ENCODE measurements at places on chromosomes 5 and 9.

- DNase-seq = no peak
Observed at GRCh38 chr5:150783422-150783928, 4.9 kb downstream of the SMIM3 start.

DNA sequence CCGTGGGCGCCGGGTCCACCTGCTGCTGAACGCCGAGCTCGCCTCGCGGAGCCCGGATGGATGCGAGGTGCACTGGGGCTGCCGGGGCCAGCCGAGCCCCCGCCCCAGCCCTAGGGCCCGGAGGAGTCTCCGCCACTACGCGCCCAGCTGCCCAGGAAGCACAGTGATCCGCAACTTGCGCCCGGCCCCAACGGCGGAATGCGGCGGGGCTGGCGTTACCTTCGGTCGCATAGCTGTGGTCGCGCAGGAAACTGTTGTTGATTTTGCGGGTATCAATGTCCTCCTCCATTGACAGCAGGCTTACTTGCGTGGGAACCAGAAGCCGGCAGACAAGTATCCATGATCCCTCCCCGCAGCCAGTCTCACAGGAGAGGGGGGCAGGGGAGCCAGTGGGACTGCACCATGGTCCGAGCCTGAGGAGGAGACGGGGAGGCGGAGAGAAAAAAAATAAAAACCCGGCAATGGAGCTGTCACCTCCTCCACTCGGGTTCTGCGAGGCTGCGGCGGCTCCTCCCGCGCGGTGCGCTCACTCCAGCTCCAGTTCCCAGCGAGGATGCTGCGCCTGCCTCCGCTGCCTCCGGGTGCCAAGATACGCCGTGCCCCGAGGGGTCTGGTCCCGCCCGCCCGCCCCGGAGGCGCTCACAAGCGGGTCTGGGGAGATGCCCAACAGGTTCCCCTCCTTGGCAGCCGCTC is 628 bp downstream of the PPP2R2B start:
- no peak for DNase-seq

GRCh38 chr5:93915142-93915553 is 173.7 kb upstream of the POU5F2 start:
- peak; percentile 31 for DNase-seq

DNA sequence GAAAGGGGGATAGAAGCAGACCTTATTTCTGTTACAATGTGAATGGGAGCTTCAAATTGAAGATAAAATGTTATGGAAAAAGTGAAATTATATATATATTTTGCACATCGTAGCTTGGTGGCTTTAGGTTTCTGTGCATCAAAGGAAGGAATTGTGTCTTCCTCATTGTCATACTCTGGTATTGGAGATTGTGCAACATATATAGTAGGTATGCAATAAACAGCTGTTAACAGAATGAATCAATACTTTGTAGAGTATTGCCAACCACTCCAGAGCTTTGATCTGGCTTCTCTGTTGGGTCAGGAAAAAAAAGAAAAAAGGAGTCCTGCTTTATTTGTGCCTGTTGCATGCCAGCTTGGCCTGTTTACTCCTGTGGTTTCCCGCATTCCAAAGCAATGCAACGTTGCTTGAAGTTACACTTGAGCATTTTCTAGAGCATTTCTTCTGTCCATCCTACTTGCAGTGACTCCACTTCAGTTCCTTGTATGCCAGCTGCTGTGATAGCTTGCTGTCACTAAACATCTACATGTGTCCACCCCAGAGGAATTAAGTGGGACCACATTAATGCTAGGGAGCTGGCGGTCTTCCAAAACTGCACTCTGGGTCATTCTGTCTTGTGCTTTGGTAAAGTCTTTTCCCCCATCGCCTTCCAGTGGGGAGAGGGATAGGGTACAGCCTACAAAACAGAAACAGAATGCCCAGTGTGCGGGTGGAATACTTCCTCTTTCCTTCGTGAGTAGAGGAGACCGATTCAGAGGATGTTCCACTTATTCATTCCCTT is 62.0 kb upstream of the MEF2C start:
- no peak for DNase-seq
